ENCODE measurements at places on chromosomes 1 and 21.

- DNase-seq, result no peak
These were observed 126.7 kb upstream of the ERG start for GRCh38 chr21:38625000-38625399.

- no peak for DNase-seq
These were observed 48.1 kb upstream of the BACE2 start for GRCh38 chr21:41119901-41120300.

GRCh38 chr1:20426923-20427322, 59.1 kb downstream of the CAMK2N1 start:
- no peak for DNase-seq

- no peak for DNase-seq
These were observed 981 bp upstream of the KIAA1614 start for GRCh38 chr1:180911640-180912191.

DNA sequence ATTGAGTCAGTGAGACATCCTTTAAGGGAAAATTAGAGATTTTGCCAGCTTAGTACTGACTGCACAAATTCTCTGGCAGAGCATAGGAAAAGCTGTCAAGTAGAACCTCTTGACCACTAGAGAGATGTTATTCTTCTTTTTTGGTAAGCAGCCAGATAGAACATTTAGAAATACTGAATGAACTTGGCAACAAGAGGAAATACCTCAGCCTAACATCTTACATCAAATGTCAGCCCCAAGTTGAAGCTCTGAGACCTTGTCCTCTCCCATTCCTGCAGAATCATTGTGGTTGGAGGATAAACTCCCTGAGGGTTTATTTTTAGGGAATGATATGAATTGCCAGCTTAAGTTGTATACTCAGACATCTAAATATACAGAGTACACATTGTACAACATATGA, 53.5 kb downstream of the MIGA1 start:
- DNase-seq, result no peak

DNA sequence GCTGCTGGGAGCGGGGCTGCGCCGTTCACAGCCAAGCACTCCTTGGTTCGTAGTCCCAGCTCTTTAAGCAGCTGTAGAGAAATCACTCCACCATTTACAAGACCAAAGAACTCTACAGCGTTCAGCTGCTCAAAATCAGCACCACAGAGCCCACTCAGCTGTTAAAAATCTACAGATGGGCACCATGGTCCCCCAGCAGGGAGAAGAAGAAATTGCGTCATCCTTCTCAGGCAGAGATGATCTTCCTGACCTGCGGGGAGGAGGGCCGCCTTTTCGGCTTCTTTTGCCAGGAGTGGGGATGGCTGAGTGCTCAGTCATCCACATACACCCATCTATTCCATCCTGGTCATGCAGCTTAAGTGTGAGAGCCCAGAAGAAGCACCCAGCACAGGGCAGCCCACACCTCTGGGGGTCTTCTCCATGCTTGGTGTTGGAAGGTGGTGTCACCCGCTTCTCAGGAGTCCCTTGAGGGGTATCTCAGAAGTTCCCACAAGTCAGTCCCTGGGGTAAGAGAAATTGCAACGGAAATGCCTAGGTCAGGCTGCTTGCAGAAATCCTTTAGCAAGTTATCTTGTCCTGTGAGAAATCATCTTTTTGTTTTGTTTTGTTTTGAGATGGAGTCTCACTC, 163.8 kb downstream of the NPHP4 start:
- no peak for DNase-seq

GRCh38 chr1:170168265-170168664, 22.5 kb downstream of the NTMT2 start:
- no peak for DNase-seq

- no peak for DNase-seq
These were observed 36.4 kb upstream of the ETS2 start for GRCh38 chr21:38769191-38769780.

All from NCI-H2171 (cell line).